Adipocyte (in vitro differentiated cells): ENCODE measurements at places on chromosomes 3 and 15.

DNA sequence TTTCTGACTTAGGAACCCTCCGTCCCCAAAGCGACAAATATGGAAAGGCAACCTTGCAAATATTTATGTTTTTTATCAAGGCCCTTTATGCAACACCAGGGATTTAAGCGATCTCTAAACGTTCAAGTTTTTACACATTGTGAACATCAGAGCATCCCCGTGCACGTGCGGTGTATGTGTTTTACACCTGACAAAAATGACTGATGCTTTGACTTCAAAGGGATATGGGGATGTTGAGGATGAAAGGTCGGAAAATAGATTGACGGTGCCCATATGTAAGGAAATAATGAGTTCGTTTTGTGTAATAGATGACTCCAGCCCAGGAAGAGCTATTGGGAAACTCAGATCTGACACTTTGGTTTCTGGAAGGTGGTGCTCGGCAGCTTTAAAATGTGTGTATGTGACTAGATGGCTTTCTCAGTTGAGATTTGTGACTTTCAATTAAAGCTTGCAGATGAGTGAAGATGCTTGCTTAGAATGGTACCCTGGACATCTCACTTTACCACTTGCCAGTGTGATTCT, 866 bp downstream of the SLC49A4 start:
- peak; percentile 28 for DNase-seq

DNA sequence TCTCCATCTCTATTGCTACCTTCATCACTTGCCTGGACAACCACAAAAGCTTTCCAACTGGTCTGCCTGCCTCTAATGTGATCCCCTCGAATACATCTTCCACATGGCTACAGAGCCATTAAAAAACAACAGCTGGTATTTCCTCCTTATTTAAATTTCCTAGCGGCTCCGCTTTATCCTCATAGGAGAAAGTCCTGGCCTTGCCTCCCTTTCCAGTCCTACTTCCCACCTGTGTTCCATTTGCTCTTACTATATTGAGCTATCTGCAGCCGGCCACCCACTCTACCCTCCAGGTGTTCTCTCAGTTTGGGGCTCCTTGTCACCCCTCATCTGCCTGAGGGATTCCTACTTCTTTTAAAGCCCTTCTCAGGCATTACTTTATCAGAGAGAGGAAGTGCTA, 49.7 kb upstream of the TSPAN3 start:
- no peak for DNase-seq

GRCh38 chr3:15339001-15339400, 6.6 kb upstream of the SH3BP5 start:
- no peak for DNase-seq

DNA sequence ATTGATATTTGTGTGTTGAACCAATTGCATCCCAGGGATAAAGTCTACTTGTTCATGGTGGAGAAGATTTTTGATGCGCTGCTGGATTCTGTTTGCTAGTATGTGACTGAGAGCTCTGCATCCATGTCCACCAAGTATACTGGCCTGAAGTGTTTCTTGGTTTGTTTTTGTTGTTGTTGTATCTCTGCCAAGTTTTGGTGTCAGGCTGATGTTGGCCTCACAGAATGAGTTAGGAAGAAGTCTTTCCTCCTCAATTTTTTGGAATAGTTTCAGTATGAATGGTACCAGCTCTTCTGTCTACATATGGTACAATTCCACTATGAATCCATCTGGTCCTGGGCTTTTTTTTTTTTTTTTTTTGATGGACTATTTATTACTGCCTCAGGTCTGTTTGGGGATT, 50.9 kb upstream of the OSTN start:
- no peak for DNase-seq

- no peak for DNase-seq
These were observed 604.9 kb upstream of the CFAP20DC start for GRCh38 chr3:59654480-59655417.

DNA sequence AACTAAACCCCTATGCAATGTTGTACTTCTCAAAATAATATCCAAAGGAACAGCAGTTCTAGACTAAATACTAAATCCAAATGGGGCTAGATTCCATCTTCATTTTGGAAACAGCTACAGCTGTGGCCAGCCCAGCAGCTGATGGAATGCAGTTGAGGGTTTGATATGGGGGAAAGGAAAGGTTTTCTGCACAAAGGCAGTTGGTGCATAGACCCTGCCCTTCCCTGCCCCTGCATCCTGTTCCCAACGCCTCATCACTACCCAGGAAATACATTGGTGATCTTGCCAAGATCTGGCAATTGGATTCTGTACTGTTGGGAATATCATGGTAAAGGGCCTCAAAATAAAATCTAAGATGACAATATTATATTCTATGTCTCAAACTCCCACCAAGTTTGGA, 43.9 kb downstream of the DTWD1 start:
- no peak for DNase-seq
